ENCODE measurements at places on chromosomes 16 and 17.

- no peak for DNase-seq
Measured at GRCh38 chr17:41835214-41835799, 725 bp downstream of the NT5C3B start.

DNA sequence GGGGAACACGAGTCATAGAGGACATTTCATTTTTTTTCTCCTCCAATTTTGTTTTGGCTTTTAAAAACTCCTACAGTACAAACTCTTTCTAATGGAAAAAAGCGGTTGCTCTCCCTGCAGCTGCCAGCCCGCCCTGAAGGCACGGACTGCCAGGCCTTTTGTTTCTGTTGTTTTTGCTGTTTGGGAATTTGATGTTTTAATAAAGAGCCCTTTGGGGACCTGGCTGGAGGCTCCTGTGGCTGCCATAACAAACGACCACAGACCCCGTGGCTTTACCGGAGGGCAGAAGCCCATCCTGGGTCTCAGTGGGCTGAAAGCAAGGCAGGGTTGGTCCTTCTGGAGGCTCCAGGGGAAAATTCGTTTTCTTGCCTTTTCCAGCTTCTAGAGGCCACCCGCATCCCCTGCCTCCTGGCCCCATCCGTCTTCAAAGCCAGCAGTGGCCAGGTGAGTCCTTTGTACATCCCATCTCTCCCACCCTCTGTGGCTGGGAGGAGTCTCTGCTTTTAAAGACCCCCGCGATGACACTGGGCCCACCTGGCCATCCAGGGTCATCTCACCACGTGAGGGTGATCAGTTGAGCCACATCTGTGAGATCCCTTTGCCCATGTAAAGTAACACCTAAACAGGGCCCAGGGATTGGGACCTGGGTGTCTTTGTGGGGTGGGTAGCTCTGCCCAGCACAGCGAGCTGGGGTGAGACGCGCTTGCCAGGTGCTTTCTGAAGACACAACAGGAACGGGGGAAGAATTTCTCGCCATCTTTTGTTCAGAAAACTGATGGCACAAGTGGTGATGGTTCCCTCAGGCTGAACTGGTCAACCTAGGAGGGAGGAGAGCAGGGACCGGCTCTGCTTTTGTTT lies 113.9 kb downstream of the BANP start:
- no peak for DNase-seq

DNA sequence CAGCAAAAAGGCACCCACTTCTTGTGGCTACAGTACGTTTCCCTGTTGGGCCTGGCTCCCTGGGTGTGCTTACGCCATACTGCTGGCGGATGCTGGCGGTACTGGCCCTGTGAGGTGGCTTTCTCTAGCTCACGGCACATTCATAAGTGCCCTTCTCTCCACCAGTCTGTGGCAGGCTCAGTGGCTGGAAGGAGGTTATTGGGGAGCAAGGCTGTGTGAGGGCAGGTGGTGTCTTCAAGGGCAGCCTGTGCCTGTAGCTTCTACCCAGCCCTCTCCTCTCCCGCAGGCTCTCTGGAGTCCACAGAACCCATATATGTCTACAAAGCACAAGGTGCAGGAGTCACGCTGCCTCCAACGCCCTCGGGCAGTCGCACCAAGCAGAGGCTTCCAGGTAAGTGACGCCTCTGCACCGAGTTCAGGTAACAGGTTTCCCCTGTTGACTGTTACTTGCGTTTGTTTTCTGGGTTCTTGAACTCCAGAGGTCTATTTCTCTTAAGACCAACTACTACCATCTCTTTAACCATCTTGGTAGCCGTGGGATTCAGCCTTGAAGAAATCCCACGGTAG lies 20.6 kb downstream of the NTAN1 start:
- DNase-seq: no peak

GRCh38 chr16:53537626-53538025 lies 34.6 kb upstream of the AKTIP start:
- no peak for DNase-seq

- no peak for DNase-seq
Measured at GRCh38 chr17:34892461-34893249, 68.6 kb downstream of the CCT6B start.

- DNase-seq: no peak
Measured at GRCh38 chr16:48523415-48524204, 86.4 kb downstream of the N4BP1 start.

DNA sequence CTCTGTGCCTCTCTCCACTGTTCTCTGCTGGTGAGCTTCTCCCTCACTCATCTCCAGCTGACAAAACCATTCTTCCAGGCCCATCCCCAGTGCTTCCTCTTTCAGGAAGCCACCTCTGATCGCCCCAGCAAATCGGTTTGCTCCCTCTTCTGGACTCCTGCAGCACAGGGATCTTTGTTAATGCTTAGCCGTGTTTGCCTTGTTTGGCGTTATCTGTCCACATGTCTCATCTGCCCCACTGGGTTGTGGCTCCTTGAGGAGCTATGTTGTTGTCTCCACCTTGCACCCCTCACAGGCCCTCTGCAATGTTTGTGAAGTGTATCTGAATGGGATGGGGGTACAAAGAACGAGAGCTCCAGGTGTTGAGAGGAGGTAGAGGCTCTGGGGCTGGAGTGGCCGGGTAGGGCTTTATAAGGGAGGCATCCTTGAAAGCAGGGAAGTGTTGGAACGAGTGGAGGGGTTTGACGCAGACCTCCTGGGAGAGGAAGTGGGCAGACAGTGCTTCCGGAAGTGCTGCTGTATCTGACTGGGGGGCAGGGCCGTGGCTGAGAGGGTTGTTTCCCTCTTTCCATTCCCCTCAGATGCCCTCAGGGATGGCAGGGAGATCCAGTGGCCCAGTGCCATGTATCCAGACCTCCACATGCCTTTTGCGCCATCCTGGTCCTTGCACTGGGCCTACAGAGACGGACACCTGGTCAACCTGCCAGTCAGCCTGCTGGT lies 27.8 kb downstream of the CASKIN2 start:
- no peak for DNase-seq

DNA sequence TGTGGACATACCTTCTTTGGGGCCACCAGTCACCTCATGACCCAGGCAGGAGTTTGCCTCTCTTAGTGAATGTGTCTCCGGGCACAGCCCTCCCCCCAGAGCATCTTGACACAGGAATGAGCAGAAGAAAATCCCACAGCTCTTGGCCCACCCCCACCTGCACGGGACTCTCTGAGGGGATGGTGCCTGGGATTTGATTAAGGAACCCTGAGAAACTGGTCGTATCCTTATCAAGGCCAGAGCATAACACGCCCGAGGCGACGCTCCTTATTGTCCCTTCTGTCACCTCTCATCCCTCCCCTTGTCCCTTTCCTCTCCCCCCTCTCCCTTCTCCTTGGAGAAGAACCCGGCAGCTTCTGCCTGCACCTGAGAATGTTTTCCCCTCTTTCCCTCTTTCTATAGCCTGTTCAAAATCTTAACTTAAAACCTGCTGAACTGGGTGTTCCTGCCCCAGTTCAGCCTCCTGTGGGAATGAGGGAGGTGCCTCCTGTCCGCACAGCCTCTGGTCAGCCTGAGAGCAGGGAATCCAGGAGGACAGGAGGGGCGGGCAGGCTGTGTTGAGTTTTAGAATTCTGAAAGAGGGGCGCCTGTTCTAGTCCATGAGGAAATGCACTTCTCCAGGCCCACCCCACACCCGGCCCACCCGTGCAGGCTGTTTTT lies 140.7 kb upstream of the PLCG2 start:
- DNase-seq: no peak

- no peak for DNase-seq
Measured at GRCh38 chr17:55635253-55635914, 87.3 kb downstream of the TMEM100 start.

GRCh38 chr17:80605326-80606066 lies 60.9 kb downstream of the RPTOR start:
- no peak for DNase-seq

DNA sequence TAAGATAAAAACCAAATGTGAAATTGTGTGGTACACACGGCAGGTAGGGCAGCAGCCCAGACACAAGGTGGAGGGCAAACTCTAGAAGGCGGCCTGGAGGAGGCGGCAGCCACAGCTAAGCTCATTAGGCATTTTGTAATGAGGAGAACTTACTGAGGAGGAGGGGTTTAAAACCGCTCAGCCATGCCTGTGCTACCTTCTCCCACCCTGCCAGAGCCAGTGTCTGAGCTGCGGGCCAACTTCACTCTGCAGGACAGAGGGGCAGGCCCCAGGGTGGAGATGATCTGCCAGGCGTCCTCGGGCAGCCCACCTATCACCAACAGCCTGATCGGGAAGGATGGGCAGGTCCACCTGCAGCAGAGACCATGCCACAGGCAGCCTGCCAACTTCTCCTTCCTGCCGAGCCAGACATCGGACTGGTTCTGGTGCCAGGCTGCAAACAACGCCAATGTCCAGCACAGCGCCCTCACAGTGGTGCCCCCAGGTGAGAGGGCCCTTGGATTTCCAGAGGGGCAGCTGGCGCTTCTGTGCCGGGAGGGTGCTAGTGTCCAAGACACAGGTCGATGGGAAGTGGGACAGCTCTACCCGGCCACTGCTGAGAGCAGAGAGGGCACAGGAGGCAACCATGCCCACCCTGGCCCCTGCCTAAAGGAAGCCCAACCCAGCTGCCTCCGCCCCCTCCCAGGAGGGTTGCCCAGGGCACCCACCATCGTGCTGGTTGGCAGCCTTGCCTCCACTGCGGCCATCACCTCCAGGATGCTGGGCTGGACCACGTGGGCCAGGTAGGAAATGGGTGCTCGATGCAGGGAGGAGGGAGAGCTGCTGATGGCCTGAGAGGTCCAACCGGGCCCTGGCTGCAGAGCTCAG lies 4.3 kb upstream of the SYNGR2 start:
- no peak for DNase-seq

GRCh38 chr17:36884495-36885152 lies 52.7 kb upstream of the LHX1 start:
- no peak for DNase-seq

DNA sequence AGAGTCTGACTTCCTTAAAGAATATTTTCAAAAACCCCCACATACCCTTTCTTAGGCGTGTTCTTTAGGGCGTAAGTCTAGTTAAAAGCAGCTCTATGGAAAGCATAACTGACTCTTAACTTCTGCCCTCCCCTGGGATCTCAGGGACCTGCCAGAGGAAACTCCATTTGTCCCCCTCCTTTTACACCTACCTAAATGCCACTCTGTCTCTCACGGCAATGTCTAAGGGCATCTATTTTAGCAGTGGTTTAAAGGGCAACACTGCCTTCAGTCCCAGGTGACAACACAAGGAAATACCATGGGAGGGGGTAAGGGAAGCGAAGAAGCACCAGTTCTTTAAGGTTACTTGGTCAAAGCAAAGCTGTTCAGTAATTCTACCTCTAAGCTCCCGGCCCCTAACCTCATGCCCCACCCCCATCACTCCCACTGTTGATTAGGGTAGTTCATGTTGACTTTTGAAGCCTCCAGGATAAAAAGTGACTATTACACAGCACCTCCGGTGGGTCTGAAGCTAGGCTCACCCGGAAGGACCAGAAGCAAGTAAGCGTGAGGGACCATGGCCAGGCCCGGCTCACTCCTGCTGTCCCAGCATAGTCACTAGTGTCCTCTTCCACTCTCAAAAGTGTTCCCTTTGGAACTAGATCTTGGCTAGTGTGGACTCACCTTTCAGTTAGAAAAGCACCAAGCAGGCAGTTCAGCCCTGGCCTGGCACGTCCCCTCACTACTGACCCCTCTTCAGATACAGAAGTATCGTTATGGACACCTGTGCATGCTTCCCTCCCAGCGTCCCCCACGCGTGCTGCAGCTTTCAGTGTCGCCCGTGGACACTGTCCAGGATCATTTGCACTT lies 47.1 kb downstream of the CYTH1 start:
- DNase-seq: no peak

DNA sequence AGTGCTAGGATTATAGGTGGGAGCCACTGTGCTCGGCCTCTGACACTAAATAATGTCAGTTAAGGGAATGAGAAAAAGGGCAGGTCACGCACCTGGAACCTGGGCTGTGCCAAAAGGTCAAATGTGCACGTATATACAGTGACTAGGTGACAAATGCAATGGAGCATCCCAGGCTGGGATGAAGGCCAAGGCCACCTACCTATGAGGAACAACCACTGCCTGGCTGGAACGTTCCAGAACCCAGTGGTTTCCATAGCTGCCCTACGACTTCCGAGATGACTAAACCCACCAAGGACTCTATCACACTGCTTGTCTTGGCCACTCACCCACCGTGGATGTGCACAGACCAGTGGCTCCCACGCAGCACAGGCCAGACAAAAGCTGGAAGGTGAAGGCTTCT lies 16.1 kb downstream of the ZNF500 start:
- DNase-seq: no peak

GRCh38 chr17:59963738-59964481 lies 630 bp downstream of the RNFT1 start:
- no peak for DNase-seq

DNA sequence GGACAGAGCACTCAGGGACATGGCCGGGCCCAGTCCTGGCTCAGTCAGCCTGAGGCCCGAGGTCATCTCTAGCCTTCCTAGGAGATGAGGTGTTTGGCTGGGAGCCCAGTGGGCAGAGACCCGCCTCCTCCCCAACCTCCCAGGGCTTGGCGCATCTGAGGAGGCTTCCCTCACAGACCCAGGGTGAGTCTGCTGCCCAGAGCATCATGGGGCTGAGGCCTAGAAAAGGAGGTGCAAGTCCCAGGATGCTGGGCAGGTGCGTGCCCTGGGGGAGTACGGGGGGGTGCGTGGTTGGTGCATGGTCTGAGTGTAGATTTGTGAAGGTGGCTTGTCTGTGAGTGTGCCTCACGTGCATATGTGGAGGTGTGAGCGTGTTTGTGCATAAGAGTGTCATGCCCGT lies 4.7 kb downstream of the PDE6G start:
- DNase-seq: no peak

- no peak for DNase-seq
Measured at GRCh38 chr16:86353148-86353547, 157.2 kb upstream of the FOXF1 start.

DNA sequence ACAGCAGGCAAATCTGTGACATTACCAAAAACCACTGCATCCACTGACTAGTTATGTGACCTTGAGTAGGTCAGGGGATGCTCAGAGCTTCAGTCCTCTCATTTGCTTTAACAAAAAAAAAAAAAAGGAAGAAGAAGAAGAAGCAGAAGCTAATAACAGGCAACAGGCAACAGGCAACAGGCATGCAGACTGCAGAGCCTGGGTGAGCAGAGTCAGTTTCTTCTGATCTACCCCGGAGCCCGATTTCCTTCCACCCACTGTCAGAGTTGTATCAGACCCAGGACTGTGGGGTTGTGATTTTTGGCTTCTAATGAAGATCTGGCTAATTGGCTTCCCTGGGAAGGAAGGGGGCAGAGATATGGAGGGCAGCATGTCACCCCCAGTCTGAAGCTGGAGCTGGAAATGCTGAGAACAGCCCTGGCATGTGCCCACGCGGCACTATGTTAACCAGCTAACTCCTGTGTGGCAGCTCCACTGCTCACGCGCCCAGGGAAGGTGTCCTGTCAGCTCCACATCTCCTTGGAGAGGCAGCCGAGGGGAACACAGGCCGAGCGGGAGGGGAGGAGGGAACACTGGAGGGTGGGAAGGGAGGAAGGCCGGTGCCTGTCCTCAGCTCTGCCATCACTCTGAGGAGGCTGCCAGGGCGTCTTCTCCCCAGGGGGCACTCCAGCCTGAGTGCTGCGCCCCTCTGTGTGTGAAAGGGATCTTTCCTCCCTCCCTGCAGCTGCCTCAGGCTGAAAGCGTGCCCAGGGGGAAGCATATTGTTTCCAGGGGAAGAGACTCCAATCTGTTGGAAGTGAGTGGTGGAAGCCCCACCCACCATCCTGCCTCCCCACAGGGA lies 17.6 kb downstream of the SRCIN1 start:
- no peak for DNase-seq

Measured in cortex of kidney (tissue), 1 donor.